ENCODE measurements at places on chromosomes 12 and 14.

- no peak for DNase-seq
These were observed 51.3 kb downstream of the MARK3 start for GRCh38 chr14:103436533-103436932.

GRCh38 chr12:73362666-73363065 lies 1090.5 kb downstream of the TRHDE start:
- no peak for DNase-seq

DNA sequence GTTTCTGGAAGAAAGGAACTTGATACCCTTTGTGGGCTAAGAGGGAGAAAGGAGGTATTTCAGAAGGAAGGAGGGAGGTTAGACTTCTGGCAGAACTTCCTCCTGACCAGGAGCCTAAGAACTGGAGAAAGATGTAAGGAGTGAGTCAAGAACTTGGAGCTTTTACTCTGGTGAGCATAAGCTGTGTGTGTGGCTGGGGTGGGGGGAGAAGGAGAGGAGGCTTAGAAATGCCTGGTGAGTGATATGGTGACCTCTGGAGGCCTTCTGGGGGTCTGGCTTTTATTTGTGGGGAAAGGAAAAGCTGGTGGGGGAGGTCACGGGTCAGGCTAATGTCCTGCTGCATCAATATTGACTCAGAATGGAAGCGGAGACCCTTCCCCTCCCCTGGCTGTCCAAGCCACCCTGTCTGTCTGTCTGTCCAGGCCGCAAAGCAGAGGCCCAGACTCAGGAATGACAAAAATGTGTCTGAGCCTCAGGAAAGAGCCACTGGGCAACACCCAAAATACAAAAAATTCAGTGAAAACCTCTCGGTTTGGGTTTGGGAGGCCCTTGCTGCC lies 4.8 kb downstream of the LRP1 start:
- no peak for DNase-seq

DNA sequence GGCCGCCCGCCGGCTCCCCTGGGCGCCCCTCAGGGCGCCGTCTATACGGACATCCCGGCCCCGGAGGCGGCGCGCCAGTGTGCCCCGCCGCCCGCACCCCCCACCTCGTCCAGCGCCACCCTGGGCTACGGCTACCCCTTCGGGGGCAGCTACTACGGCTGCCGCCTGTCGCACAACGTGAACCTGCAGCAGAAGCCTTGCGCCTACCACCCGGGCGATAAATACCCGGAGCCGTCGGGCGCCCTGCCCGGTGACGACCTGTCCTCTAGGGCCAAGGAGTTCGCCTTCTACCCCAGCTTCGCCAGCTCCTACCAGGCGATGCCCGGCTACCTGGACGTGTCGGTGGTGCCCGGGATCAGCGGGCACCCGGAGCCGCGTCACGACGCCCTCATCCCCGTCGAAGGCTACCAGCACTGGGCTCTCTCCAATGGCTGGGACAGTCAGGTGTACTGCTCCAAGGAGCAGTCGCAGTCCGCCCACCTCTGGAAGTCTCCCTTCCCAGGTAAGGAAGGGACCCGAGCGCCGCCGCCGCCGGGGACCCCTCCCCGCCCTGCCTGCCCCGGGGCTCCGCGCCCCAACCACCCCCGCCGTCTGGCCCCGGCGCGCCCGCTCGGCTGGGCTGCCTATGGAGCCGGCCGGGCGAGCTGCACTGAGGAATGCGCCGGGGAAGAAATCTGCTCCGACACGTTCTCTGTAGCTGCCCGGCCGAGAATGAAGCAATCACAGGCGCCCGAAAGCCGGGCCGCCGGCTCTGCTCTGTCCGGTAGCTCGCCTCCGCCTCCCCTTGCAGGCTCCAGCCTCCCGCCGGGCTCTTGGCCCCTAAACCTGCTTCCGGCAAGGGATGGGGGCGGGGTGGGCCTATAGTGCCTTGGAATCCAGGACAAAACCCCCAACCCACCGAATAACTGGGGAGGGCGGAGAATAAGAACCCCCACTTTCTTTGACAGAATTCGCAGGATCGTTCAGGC lies 794 bp downstream of the HOXC13 start:
- DNase-seq = no peak

- no peak for DNase-seq
These were observed 75.6 kb downstream of the USP15 start for GRCh38 chr12:62335796-62336195.

DNA sequence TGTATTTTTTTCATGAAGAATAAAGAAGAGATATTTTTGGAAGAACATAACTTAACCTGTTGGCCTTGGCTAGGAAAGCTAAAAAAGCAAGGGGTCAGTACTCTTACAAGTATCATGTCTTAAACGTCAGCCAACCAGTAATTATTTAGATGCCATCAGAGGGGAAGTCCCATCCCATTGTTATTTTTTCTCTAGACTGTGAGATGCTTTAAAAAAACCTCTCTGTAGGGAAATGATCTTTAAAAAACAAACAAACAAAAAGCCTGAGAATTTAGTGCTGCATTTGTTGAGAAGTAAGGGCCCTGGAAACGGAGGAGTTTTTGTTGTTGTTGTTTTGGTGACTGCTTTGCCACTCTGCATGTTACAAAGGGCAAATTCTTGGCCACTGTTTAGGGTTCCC lies 474.0 kb downstream of the ZFP36L1 start:
- no peak for DNase-seq

DNA sequence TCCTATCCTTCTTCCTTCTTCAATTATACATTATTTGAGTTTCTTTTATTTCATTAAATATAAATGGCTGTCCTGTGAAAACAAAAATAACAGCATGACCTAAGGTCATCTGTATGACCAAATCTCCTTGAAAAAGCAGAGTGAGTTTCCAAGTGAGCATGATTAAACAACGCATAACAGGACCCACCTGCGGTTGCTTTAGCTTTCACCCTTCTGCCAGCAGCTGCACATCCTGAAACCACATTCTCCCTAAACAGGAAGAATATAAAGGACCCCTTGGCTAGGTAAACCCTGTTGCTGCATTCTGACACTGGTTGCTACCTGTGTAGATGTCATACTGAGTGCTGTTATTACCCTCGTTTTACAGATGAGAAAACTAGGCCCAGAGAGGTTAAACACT lies 42.8 kb upstream of the CPM start:
- no peak for DNase-seq

DNA sequence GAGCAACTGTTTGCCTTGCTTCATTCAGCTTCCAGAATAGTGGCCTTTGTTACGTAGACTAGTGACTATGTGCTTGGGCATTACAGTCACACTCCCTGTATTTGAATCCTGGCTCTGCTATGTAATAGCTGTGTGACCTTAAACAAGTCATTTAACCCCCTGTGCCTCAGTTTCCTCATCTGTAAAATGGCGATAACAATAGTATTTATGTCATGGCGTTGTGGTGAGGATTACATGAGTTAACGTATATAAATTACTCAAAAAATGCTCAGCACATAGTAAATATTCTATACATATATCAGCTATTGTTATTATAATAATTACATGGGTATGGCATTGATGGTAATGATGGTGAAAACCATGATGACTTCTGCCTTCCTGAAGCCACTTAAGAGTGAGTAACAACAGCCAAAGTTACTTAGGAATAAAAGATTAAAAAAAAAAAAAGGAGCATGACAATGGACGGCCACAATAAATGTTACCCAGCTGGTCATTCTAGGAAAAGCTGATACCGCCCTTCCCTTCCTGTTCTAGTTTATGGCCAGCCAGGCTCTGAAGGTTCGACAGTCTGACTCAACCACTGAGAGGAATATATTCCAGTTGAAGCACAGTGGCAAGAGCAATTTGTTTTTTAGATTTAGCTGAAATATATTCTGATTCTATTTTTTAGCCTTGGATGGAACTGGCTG lies 9.9 kb upstream of the ADIPOR2 start:
- no peak for DNase-seq

DNA sequence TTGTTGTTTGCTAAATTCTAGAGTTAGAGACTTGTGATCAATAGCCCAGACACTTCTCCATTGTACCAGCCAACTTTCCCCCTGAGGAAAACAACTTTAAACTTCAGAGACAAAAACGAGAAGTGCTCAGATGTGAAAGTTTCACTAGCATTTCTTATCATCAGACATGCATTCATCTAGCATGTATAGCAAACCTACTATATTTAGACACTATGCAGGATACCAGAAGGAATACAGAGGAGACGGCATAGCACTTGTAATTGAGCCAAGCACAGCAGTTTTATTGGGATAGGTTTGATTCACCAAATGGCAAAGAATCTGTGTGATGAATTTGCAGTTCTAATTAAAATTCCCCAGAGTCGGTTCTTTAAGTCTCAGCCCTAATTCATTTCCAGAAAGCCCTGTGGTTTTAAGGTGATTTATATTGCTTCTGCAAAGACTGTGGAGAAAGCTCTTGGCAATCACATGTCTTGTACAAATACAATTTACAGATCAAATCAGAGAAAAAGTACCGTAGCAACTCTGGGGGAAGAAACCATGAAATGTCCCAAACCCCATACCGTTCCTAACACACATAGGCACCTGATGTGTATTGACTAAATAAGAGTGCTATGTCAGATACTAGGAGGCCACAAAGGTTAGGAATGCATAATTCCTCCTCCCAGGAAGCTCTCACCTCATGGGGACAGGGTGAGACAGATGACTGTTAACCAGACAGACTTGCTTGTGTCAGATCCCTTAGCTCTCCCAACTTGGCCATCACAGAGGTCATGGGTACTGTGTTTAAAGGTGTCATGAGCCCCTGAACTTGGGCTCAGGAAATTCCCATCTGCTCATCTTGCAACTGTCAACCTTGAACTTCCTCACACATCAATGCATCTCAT lies 69.6 kb upstream of the KRAS start:
- DNase-seq = no peak

- DNase-seq = no peak
These were observed 77.4 kb downstream of the RIN3 start for GRCh38 chr14:92590941-92591340.

DNA sequence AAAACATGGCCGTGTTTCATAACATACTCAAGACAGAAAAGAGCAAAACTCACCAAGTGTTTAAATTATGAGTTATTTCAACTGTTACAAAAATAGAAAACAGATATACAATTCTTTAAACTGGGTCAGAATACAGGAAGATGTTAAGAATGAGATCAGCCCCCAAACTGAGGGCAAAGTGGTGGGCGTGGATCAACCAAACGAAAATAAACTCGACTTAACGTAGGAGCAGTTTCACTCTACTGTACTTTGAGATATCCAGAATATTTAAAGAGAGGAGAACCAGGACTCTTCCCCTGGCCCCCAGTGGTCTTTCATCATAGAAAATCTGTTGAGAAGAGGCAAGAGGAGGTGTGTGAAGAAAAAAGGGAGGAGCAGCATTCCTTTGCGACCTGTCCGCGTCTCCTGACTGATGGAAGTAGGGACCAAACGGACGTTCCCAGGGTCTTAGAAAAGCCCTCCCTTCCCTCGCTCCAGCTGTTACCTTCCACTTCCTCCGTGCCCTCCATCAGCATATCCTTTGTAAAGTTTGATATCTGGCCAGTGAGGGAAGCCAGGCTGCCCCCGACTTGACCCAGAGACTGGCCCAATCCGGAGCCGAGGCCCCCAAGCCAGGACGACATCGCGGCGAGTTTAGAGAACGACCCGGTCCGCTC lies 668 bp downstream of the TRIP11 start:
- peak; percentile 50 for DNase-seq

GRCh38 chr14:49366416-49366815 lies 219.8 kb downstream of the RPS29 start:
- no peak for DNase-seq

GRCh38 chr12:86261578-86261977 lies 5.4 kb upstream of the MGAT4C start:
- no peak for DNase-seq

GRCh38 chr14:58701156-58701555 lies 63.4 kb downstream of the DACT1 start:
- no peak for DNase-seq

GRCh38 chr12:44224399-44225148 lies 388.7 kb downstream of the TMEM117 start:
- no peak for DNase-seq

DNA sequence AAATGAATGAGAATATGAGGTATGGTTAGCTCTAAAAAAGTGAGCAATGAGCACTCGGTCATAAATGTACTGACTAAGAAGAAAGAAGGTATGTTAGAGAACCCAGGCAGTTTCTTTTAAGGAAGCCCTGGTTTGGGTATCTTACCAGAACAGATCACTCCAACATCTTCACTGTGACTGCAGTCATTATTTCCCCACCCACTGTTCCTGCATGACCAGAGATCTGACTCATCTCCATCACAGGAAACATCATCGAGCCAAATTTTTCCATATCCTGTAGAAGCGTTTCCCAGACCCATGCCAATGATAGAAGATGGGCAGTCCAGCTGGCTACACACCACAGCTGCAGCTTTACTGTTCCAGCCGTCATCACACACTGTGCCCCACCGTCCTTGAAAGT lies 48.0 kb downstream of the CD163L1 start:
- DNase-seq = no peak

DNA sequence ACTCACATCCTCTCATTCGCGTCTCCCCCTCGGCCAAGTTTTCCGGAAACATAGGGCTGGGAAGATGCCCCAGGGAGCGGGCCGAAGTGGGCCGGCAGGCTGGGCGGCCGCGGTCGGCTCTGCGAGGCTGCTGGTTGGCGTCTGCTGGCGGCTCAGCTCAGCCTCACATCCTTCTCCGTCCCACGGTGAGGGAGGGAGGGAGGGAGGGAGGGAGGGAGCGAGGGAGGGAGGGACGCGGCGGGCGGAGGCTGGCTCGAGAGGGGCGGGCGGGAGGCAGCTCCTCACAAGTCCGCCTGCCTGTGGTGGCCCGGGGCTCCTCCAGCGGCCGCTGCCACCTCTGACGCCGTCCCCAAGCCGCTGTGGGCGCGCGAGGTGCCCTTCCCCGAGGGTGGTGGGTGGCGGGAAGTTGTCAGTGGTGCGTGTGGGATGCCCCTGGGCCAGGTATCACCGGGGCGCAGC lies 93.8 kb downstream of the RFLNA start:
- DNase-seq = peak; percentile 71

DNA sequence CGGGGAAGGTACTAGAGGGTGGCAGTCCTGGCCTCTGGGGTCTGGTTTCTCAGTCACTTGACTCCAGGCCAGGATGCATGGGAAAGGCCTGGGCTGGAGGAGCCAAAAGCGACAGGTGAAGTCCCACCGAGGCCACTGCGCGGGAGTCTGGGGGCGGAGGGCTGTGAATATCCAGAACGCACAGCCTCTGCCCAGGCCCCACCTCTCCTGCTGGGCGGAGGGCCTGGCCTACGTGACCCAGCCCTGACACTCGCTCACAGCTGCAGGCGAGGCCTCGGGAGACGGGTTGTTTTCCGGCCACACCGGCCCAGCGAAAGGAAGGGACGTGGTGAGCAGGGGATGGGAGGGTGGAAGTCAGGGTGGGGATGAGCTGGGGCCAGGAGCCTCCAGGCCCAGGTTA lies 91.2 kb downstream of the RFLNA start:
- DNase-seq = no peak

DNA sequence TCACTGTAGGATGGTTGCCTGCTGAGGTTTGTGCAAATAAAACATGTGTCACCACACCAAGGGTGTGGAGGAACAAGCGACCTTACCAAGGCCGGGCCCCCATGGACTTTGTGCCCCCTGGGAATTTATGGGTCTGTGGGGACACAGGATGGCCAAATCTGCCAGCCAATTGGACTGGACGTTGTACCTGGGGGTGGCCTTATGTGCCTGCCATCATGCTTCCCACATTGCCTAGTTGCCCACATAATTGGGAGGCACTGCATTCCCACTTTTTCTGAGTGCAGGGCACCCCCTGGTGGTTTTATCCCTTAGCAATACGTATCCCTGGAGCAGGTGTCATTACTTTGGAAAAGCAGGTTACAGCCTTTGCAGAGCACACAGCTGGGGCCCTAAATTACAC lies 92.6 kb upstream of the TMPO start:
- no peak for DNase-seq
